ENCODE measurements at places on chromosomes 1 and 21. TPM values are rescaled to one million over a fixed set of nuclear protein-coding genes. Genes with fewer than 3 reads are reported as not detected.

- DNase-seq = no peak
These were observed 523.0 kb downstream of the PTPRC start for GRCh38 chr1:199161766-199162303.

- no peak for DNase-seq
These were observed 100.1 kb downstream of the ATF6 start for GRCh38 chr1:161866241-161866640.

The TCEANC2 gene
- 5.2 TPM for total RNA-seq

DNA sequence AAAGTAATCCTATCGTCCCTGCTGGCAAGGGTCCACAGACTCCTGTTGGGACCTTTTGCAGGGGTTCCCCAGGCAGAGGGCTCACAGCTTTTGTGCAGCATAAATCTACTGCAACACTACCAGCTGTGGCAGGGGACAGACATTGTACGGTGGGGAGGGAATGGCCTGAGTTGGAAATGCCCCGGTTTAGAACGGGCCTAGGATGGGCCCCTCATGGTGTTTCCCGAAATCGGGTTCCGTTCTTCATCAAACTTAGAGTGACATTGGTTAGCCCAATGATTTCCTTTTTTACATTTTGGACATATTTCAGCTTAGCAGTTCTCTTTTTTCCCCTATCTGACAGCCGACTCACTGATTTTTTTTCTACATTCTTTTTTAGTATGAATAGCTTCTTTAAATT, 26.5 kb upstream of the SAMD11 start:
- DNase-seq = no peak

The RPS27 gene
- total RNA-seq = 1,380 TPM

DNA sequence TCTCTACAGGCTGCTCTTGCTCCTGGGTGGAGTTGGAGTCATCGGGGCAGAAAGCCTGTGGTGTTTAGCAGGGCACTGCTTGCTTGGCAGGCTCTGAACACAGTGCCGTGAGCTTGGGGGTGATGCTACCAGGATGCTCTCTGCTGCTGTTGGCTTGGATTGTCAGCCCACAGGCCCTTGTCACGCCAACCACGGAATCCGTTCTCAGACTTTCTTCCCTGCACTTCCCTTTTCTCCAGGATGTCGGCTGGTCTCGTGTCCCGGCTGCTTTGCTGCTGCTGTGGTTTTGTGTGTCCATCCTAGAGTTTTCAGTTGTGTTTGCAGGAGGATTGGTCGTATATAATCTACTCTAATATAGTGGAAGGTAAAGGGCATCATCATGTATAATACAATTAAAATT, 44.4 kb upstream of the TTC34 start:
- no peak for DNase-seq

DNA sequence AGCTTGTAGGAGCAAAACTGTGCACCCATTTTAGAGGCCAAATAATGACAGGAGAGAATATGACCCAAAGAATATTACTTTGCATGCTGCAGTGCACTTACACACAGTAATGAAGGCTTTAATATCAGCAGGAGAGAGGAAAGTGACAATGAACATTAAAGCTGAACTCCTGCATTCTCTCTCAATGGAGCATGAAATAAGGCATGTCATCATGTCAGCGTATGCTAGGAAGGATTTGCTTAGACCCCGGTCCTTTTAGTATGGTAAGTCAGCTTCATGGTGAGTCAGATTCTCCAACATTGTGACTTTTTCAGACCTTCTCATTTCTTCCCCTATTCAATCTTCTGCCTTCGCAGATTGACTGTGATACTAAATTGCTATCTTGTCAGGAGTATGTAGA, 210.7 kb upstream of the TMPRSS15 start:
- no peak for DNase-seq

DNA sequence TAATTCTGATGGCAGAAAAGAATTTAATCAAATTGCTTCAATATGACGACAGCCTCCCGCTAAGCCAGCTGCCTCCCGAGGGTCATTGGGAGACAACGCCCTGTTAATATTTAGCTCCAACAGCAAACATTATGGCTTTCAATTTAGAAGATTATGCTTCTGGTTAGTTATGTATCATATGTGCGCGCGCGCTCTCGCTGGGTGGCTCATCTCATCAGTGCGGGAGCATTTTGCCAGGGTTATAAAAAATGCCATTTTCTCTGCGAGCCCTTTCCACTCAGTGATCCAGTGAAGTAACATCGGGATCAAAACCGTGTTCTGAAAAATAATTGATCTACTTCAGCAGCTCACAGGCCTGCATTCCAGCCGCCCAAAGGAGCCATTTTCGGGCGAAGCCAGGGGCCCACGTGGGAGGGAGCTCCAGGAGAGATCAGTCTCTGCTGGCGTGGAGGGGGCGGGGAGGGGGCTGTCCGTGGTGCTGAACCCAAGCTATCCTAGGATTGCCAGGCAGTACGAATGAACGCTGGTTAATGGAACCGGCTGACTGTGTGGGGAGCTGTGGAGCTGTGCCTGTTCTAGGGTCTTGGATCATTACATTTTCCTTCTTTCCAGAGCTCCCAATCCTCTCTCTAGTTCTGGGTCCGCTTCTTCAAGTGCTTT, 219.1 kb upstream of the ZC3H12A start:
- no peak for DNase-seq

The CLCA2 gene
- total RNA-seq = 0.38 TPM

GRCh38 chr1:222994511-222995235, 148.4 kb downstream of the TLR5 start:
- DNase-seq = no peak

DNA sequence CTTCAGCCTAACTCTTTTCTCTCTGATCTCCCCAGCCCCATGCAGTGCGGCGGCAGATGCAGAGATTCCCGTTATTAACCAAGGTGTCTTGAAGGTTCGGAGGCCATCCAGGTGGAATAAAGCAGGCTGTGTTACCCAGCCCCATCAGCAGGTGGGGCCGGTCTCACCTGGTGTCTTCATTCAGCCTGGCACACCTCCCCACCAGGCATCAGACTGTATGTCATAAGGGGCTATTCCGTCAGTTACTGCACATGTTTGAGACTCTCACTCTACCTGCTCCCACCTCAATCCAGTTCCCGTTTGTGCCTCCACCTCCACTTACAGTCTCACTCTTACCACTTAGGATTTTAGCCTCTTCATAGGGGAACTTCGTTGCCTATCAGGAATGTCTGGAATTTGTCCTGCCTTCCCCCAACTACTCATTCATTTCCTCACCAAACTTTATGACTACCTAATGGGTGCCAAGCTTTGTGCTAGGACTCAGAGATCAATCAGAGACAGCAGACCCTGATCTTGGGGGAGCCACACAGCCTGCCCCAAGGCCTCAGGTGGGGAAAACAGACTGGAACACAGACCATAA, 170.2 kb downstream of the PLPP3 start:
- DNase-seq = no peak

DNA sequence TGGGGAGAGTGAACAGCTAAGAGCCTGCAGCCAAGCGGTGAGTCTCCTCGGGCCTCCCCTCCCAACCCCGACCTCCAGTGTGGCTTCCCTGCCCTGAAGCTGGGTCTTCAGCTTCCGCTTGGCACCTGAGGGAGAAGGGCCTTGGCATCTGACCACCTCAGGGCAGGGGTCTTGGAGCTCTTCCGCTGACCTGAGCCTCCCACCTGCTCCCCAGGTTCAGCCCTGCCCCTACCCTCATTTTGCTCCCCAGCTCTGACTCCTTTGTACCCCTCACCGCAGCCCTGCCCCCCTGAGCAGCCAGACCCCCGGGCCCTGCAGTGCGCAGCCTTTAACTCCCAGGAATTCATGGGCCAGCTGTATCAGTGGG, 4.9 kb downstream of the ADAMTSL4 start:
- no peak for DNase-seq

DNA sequence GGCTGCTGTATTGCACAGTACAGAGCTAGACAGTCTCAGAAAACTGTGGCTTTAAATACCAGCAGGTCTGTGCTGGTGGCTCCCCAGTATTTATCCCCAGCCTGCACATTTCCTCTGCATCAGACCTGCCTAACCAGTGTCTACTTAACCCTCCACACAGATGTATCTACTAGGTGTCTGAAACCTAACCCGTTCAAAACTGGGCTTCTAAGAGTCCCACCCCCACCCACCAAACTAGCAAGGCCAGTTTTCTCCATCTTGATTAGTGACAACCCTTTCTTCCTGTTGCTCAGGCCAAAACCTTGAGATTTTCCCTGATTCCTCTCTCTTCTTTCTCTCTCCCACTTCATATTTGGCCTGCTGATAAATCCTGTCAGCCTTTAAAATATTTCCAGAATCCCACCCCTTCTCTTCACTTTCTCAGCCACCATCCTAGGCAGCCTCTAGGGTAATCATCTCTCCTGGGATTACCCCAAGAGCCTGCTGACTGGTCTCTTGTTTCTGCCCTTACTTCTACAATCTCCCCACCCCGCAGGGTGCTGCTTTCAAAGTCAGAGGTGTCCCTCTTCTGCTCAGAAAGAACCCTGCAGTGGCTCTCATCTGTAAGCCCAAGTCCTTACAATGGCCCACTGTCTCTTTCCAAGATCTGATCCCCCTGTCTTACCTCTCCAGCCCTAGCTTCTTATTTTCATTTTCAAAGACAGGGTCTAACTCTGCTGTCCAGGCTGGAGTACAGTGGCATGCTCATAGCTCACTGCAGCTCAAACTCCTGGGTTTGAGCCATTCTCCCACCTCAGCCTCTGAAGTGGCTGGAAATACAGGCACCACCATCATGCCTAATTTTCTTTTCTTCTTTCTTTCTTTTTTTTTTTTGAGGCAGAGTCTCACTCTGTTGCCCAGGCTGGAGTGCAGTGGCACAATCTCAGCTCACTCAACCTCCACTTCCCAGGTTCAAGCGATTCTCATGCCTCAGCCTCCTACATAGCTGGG, 45.2 kb downstream of the H3-3A start:
- DNase-seq = no peak

DNA sequence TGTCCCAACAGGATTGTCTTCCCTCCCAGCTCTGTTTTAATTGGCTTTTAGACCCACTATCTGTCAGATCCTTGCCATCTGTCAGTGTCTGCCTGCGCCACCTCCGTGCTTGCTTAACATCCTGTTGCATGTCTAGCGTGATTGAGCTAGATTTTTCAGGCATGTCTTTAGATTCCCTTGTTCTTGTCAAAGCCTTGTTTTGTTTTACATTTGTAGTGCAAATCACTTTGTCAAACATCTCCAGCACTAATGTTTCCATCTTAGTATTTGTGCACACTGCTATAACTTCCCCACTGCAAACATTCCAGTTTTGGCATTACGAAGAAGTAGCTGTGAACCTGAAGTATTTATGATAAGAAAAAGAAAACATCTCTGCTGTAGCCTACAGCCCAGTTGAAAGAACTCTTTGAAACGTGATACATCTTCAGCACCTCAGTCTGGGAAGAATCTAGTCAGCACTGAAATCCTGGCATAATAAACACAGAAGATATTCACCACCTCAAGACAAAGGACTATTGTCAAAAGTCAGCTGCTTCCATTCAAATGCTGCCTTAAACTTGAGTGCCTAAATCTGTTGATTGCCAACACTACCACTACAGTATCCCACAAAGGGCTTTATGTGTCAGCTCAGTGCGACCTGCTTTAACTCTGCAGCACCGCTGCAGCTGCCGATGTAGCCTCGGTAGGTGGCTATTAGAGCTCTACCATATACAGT, 105.0 kb downstream of the FNBP1L start:
- no peak for DNase-seq

GRCh38 chr1:158011714-158012113, 18.3 kb downstream of the KIRREL1 start:
- peak; percentile 54 for DNase-seq

The PLA2G2D gene
- total RNA-seq = not detected

- DNase-seq = no peak
These were observed 1.3 kb downstream of the PRDM2 start for GRCh38 chr1:13701271-13701640.

- no peak for DNase-seq
These were observed 30.7 kb downstream of the ITPKB start for GRCh38 chr1:226708342-226708780.

All from left lung (tissue), 14 donors.